ENCODE measurements at places on chromosomes 1 and 21.

- DNase-seq: no peak
Measured at GRCh38 chr1:205001162-205001561, 41.9 kb upstream of the CNTN2 start.

GRCh38 chr1:41366455-41367287 lies 5.4 kb downstream of the FOXO6 start:
- DNase-seq: peak; percentile 48

DNA sequence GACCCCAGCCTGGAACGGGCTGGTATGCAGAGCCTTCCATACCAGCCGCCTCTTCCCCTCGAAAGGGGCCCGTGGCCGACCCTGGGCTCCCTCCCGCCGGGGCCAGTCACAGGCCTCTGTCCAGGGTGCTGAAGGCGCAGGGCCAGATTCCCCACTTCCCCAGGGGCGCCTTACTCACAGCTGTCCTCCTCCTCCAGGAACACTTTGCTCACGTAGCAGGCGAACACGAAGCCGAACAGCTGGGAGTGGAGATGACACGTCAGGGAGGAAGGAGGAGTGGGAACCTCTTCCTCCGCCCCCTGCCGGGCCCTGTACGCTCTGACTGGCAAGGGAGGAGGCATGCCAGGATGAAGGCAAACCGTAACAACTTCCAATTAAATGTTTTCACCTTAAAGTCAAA lies 57.3 kb downstream of the NKAIN1 start:
- DNase-seq: peak; percentile 15

GRCh38 chr1:12438349-12438924 lies 179.6 kb downstream of the DHRS3 start:
- DNase-seq: peak; percentile 62
